Suprapubic skin (tissue), 4 donors: ENCODE measurements at places on chromosomes 6 and 20. TPM values are rescaled to one million over a fixed set of nuclear protein-coding genes. Genes with fewer than 3 reads are reported as not detected.
A peak's percentile ranks its signal among the peaks of the same experiment; 100 is the strongest.

GRCh38 chr6:158665332-158665731, 15.5 kb downstream of the SYTL3 start:
- DNase-seq = no peak

Gene HLA-B
- total RNA-seq = 995 TPM

Gene MAP3K5
- 20.6 TPM for total RNA-seq

DNA sequence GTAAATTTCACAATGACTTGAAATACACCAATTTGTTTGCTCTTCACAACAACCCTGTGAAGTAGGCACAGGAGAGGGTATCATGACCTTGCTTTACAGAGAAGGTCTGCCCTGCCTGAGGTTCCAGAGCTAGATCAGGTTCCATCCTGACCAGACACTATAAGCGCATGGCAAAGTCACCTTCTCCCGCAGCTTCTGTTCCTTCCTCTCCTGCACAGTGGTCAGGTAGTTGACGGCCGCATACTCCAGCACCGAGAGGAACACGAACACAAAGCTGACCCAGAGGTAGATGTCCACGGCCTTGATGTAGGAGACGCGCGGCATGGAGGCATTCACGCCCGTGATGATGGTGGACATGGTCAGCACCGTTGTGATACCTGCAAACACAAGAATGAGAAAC, 34.3 kb downstream of the PM20D2 start:
- DNase-seq = no peak

Gene ADGRF5
- total RNA-seq = 4.4 TPM

DNA sequence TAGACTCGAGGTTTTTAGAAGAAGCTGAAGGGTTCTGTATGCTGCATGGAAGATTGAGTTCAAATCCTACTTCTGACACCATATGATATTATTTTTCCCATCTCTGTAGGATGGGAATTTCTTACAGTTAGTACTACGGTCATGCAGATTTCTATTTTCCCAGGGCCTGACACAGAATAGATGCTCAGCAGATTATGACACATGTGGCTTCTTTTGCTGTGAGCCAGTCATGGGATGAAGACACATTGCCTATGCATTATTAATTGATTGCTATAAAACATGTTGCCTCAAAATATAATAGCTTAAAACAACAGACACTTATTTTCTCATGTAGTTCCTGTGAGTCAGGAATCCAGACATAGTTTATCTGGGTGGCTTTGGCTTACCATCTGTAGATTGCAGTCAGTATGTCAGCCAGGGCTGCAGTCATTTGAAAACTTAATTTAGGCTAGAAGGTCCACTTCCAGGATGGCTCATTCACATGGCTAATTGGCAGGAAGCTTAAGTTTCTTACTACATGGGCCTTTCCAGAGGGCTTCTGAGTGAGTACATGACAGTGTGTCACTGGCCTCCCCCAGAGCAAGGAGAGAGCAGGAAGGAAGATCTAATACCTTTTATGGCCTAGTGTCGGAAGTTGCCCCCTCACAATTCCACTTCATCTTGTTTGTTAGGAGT, 29.5 kb downstream of the TOP1 start:
- no peak for DNase-seq

GRCh38 chr20:1378735-1379125, 14.1 kb downstream of the FKBP1A start:
- DNase-seq = no peak

Gene AK9
- 9.5 TPM for total RNA-seq

GRCh38 chr6:125711013-125711675, 38.3 kb upstream of the HEY2 start:
- DNase-seq = no peak

Gene POPDC3
- not detected for total RNA-seq

GRCh38 chr20:48283470-48284110, 498.3 kb upstream of the SULF2 start:
- DNase-seq = no peak

Gene ZNF335
- total RNA-seq = 25.8 TPM

- DNase-seq = no peak
Measured at GRCh38 chr20:56422076-56422823, 10.2 kb downstream of the CASS4 start.

DNA sequence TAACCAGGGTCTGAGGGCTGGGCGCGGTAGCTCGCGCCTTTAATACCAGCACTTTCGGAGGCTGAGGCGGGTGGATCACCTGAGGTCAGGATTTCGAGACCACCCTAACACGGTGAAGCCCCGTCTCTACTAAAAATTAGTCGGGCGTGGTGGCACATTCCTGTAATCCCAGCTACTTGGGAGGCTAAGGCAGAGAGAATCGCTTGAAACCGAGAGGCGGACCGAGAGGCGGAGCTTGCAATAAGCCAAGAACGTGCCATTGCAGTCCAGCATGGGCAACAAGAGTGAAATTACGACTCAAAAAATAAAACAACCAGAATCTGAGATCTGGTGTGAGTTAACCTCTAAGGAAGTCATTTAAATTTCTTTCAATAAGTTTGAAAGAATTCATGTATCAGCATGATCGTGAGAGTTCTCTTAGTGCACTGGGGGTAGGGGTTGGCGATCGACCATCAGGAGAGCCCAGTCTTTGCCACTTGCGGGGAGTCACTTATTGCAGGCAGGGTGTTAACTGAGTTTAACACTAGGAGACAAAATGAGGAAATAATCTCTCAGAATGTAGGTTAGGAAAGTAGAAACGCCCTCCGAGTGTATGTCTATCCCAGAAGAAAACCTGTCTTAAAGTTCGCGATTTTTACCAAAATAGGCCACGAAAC, 206.5 kb upstream of the ZNF184 start:
- no peak for DNase-seq

GRCh38 chr6:5121956-5122355, 36.8 kb downstream of the PPP1R3G start:
- DNase-seq = no peak

GRCh38 chr6:39543095-39543494, 182.1 kb downstream of the KIF6 start:
- no peak for DNase-seq

Gene OR12D3
- total RNA-seq = not detected

Gene RAB44
- total RNA-seq = 0.16 TPM

GRCh38 chr6:41688256-41688965, 47.0 kb downstream of the TFEB start:
- DNase-seq = peak; percentile 44

- DNase-seq = no peak
Measured at GRCh38 chr20:8583566-8584043, 451.5 kb downstream of the PLCB1 start.

DNA sequence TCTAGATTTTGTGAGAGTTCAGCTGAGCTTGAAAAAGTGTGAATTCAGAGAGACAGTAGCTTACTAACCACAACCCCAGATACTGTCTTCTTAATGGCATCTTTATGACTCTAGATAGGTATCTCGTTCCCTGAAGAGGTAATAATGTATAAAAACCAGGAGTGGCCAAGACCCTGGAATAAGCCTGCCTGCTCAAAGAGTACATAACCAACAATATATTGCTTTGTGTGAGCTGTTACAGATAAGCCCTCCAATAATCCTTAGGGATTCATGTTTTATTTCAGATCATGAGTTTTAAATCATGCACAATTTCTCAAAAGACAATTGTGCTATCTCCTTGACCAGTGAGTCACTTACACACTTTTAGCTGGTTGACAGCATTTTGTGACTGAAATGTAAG, 327.8 kb upstream of the ADGRB3 start:
- no peak for DNase-seq

DNA sequence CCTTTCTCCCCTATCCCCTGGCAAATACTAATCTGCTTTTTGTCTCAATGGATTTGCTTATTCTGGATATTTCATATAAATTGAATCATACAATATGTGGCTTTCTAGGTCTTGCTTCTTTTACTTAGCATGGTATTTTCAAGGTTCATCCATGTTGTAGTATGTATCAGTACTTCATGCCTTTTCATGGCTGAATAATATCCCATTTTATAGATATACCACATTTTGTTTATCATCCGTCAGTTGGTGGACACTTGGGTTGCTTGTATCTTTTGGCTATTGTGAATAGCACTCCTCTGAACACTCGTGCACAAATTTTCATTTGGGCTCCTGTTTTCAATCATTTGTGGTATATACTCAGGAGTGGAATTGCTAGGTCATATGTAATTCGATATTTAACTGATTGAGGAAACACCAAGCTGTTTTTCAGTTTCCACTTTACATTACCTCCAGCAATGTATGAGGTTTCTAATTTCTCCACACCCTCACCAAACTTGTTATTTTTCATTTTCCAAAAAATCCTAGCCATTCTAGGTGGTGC, 30.5 kb upstream of the RIPPLY2 start:
- DNase-seq = no peak

DNA sequence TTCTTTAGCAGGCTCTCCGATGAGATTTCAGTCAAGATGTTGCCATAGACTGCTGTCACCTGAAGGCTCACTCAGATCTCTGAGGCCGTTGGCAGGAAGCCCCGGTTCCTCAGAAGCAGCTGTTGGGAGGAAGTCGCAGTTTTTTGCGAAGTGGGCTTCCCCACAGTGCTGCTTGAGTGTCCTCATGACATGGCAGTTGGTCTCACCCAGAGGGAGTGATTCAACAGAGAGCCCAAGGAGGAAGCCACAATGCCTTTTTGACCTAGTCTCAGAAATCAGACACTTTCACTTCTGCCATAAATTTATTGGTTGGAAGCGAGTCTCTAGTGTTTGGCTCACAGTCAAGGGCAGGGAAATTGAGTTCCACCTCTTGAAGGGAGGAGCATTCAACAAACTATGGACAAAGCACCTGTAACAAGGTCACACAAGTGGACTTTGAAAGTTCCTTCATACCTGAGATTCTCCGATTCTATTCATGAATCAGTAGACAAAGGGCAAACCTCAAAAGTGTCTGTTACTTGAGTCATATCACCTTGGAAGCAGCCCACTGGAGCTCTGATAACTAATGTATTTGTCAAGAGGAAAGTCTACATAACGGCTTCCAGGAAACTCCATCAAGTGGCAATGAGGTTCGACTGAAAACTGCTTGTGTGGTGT, 208.3 kb downstream of the TASP1 start:
- no peak for DNase-seq

Gene TP53INP2
- total RNA-seq = 9.4 TPM

- DNase-seq = peak; percentile 45
Measured at GRCh38 chr20:61763740-61764400, 301.8 kb downstream of the TAF4 start.

GRCh38 chr20:51497542-51498467, 44.7 kb downstream of the NFATC2 start:
- peak; percentile 74 for DNase-seq

DNA sequence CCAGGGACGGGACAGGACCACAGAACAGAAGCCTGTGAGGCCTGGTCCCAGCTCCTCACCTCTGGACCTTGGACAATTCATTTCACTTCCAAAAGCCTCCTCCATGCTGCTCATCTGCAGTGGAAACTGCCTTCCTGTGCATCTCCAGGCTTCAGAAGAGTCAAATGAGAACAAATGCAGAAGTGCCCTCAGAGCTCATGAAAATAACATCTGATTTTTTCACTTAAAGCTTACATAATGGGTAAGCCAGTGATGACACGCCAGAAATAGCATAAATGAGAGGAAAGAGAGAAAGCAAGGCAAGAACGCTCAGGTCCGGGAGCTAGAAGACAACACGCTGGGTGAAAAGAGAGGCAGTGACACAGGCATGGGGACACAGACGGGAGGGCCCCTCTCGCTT, 7.9 kb downstream of the CNKSR3 start:
- no peak for DNase-seq

DNA sequence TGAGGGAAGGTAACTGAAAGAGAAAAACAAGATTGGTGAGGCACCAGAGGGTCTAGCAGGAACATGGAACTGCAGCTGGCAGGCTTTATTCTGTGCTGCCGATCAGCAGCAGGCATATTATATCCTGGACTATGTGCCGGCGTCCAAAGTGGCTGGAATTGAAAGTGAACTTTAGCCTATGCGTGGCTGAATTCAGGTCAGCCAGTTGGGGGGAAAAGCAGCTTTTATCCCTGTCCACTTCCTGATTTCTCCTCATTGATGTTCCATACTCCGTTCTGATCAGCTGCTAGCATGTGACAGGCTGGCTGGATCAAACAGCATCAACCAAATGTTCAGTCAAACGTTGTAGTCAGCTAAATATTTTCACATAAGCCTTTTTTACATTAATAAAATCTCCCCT, 99.0 kb downstream of the CAP2 start:
- DNase-seq = no peak

- DNase-seq = no peak
Measured at GRCh38 chr6:19864285-19864684, 27.1 kb downstream of the ID4 start.

Gene SASH1
- 139 TPM for total RNA-seq

Gene LRP11
- 64.7 TPM for total RNA-seq

DNA sequence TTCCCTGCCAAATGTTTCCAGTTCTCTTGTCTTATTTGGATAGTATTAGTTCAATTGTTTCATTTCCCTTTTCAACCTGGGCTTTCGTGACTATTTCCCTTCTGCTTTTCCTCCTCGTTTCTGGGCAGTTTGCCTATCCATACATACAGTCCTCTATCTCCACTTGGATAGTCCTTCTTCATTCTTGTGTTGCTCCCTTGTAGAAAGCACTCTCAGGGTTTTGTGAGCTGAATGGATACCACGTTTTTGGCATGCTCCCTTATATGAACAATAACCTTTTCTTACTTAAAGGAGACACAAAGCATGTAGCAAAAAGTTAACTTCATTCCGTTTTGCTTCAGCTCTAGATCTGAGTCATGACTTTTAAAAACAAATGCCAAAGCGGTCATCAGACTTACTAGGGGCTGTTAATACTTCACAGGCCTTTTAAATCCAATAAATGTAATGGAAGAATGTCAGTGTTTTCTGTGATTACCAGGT, 16.6 kb downstream of the CRYBG1 start:
- no peak for DNase-seq

DNA sequence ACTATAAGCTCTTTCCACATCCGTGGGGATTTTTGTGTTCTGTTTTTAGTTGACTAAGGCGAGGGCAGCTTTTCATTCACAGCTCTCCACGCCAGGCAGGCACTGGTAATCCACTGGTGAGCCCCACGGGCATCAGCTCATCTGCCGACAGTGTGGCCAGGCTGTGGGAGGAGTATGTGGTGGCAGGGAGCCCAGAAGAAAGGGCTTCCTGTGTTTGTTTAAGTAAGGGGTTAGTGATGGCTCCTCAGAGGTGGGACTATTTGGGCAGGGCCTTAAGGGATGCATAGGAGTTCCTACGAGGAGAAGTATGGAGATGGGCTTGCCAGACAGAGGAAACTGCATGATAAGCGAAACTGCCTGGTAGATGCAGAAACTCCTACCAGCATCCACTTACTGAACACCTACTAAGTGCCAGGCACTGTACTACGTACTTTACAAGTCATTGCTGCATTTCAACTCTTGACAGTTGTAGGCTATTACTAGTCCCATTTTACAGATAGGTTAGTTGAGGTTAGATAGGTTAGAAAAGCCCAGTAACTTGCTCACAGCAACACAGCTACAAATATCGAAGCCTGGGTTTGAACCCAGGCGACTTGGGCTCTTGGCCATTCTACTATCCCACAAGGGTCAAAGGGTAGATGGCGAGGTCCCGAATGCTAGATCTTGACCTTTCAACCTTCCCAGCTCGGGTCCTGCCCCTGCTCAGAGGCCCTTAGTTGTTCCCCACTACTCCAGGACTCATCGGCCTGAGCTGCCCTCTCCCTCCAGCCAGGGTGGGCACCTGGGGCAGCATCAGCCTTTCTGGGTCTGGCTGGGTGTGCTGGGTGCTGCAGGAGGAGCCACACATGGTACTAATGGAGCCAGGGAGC, 55.1 kb downstream of the CEBPB start:
- DNase-seq = no peak

Gene C6orf141
- total RNA-seq = 8.2 TPM

Gene SCRT2
- total RNA-seq = not detected
